Neural crest cell (in vitro differentiated cells): ENCODE measurements at places on chromosomes 6 and 20. TPM values are rescaled to one million over a fixed set of nuclear protein-coding genes. Genes with fewer than 3 reads are reported as not detected.

DNA sequence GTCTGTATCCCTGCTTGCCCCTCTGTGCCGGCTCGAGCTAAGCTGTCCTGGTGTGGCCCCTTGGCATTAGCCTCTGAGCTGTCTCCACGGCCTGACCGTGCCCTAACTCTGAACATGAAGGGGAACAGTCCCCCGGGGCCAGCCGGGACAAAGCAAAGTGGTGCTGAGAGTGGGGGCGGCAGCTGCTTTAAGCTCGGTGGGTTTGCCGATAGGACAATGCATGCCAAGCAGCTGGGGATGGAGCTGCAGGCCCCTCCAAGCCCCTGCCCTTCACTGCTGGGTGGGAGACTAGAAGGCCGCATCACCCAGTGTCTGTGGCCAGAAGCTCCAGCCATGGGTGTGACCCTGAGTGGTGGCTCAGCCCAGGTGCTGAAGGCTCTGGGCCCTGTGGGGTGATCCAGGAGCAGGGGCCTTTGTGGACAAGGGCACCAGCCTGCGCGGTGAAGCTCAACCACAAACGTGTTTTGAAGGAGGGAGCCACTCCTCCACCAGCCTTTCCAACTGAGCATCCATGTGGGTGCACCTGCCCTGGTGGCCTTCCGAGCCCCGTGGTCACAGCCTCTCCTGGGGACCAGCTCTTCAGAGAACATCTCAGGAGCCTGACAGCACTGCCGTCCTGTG, 242.5 kb downstream of the ERMARD start:
- no peak for DNase-seq

DNA sequence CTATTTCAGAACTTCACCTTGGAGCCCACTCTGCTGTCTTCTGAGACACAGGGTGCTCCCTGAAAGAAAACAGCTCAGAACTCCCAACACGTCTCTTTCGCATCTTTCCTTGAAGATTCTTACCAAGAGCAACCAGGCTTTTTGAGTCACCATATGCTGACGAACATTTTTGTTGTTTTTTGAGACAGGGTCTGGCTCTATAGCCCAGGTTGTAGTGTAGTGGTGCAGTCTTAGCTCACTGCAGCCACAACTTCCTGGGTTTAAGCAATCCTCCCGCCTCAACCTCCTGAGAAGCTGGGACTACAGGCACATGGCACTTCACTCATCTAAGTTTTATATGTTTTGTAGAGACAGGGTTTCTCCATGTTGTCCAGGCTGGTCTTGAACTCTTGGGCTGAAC, 68.5 kb downstream of the TRMT11 start:
- no peak for DNase-seq

DNA sequence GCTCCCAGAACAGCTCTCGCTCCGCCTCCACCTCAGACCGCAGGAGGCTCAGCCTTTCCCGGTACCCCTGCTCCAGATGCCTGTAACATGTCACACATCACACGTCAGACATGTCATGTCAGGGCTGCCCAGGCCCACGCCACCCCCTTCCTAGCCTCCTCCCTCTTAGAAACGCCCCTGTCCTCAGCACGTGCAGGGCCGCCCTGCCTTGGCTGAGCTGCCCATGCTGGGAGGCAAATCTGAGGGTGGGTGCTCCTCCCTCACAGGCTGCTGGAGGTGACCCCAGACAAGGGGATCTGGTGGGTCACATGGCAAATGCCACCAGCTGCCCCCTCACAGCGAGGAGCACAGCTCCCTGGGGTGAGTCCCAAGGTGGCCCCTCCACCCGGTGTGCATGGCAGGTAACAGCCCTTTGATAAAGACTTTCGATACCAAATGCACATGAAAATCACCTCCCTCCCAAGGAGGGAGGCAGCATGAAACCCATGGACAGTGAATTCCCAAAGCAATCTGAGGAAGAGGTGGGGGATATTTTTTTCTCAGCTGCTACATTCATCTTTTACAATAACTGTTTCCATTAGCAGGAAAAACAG, 84.1 kb downstream of the GINS1 start:
- DNase-seq = no peak

DNA sequence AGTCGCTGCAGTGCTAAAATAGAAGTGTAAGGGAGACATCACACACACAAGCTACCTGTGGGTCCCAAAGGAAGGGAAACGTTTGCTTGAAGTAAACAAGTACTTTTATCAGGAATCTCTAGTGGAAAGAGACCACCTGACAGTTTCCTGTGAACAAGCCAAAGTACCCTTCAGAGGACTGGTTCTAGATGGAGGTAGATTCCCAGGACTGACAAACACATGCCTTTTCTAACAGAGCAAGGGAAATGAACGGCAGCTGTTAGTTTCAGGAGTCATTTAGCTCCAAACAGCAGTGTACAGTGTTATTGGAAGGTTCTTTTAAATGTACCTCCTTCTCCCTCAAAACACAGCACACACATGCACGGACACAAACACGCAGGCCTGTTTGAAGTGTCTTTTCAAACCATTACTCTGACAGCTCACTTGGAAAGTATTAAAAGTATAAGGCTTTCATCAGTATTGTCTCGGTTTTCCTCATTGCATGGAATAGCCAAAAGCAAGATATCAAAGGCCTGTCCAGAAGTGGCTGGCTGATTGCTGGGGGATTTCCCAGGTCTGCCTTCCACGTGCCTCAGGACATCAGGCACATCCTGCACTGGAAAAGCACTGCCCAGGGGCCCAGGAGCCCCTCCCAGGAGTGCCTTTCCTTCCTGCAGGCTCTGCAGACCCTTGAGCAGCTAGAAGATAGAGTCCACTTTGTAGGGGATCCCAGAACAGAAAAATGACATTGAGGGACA, 393.2 kb upstream of the SOX4 start:
- no peak for DNase-seq

- no peak for DNase-seq
Observed at GRCh38 chr6:44914141-44914540, 414.0 kb upstream of the RUNX2 start.

DNA sequence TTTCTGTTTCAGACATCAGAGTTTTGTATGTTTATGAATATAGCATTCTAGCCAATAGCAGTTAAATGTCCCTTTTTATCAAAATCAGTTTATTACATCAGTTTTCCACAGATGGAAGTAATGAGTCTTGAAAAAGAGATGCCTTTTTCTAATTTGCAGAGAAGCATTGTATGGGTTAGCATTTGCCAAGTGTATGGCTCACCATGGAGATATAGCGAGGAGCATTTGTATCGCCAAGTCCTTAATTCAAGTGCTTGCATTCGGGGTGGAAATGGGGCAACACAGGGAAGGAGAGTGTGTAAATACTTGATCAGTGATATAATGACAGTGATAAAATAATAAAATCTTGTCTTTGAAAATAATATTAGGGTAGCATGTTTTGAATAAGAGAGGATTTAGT, 42.9 kb downstream of the TXLNB start:
- no peak for DNase-seq

GRCh38 chr6:89597988-89598387, 40.6 kb downstream of the LYRM2 start:
- DNase-seq = no peak

DNA sequence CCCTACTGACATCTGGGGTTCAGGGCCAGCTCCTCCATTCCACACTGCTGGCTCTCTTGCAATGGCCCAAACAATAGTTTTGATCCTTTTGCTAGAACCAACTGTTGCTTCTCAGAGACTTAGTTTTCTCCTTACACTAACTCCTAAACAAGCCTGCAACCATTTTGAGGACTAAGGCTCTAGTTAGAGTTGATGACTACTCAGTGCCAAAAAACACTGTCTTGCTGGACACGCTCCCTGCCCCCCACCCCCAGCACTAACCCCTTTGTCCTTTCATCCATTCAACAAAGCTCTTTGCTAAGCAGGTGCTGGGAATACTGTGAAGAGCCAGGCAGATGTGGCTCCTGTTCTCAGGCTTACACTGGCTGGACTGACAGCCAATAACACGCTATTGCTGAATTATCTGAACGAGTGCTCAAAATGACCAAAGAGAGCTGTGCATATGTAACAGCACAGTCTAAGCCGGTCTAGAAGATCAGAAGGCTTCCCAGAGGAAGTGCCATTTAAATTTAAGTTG, 17.6 kb downstream of the GCLC start:
- no peak for DNase-seq

DNA sequence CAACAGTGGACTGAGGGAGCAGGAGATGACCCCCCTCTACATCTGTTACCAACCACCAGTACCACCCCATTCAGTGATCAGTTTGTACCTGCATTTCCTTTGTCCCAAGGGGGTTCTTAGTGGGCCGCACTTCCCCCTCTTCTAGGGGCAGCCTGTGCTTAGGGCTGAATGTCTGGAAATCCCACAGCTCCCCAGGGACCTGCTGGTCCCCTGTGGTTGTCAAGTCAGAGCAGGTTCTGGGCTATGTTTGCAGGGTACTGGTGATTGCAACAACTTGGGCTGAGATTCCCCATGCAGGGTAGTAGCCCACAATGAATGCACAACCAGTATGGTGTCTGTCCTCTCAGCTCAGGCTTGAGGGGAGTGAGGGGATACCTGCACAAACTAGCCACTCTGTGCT, 39.7 kb upstream of the COL10A1 start:
- DNase-seq = no peak

DNA sequence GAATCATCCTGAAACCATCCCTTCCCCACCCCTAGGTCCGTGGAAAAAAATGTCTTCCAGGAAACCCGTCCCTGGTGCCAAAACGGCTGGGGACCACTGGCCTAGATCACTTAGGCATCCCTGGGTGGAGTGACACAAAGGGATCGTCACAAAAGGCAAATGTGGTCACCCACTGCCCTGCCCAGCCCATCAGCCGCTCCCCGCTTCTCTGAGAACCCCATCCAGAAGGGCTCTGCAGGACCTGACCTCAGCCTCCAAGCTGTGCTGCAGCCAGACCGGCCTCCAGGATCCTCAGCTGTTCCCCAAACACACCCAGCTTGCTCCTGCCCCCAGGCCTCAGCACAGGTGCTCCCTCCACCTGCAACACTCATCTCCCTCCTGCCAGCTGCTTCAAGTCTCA, 61.6 kb downstream of the PREX1 start:
- no peak for DNase-seq

DNA sequence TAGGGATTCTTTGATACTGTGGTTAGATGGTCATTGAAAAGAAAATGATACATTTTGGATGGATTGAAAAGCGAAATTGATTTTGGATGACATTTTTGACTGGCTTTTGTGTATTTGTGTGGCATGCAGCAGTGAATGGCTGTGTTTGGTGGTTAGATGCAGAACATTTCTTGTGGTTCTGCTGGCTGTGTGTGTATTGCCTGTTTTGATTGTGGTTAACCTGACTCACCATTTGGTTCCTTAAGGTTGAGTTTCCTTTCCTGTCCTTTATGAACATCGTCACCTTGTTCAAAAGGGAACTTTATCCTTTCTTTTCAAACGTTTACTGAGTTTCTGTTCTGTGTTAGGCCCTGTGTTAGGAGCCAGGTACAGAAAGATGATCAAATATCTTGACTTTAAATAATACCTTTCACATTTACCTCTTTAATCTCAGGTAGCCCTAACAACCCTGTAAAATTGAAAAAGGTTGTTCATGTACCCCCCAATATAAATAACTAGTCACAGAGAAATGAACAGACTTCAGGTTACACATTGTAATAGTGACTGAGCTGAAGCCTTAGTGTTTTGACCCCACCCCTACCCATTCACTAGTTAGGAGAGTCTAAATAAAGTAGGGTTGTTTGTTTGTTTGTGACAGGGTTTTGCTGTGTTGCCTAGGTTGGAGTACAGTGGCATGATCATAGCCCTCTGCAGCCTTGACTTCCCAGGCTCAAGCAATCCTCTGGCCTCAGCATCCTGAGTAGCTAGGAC, 23.8 kb downstream of the ANKS1A start:
- no peak for DNase-seq

DNA sequence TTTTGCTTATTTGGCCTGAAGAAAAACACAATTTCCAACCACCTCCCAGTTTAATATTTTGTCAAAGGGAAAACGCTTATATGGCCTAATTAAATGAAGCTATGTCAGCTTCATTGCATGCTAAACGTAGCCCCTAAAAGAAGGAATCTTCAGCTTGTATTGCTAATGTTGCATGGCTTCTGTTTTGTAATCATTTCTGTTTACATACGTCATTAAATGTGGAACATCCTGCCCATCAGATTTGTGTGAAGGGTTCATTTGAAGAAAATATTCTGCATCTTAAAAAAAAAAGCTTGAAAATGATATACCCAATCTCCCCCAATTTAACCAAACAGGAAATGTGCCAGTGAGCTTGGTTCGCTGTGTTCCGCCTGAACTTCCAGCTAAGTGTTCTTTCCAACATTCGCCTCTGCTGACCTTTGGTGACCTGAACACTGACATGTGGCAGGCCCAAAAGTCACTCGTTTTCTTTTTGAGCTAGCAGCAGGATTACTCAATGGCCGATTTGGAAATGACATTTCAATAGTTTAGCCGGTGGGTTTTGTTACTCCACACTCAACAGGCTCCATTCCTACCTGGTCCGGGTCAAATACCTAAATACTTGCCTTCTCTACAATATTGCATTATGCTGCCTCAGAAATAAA, 12.7 kb upstream of the SIRT5 start:
- no peak for DNase-seq

Gene OR12D3
- not detected in 2 replicates for total RNA-seq

Gene ZNF165
- 0.91 and 0.98 TPM in 2 replicates for total RNA-seq

Gene ZSCAN12
- 16.6 and 18.0 TPM in 2 replicates for total RNA-seq

Gene PKHD1
- 0.16 and 0.25 TPM in 2 replicates for total RNA-seq

Gene TMEM63B
- 47.0 and 51.2 TPM in 2 replicates for total RNA-seq

Gene COL11A2
- total RNA-seq = 4.2 and 5.9 TPM in 2 replicates

Gene TREML1
- not detected in 2 replicates for total RNA-seq
